Aorta (tissue), 5 donors: ENCODE measurements at places on chromosomes 4 and X. TPM values are rescaled to one million over a fixed set of nuclear protein-coding genes. Genes with fewer than 3 reads are reported as not detected.

- no peak for DNase-seq
Observed at GRCh38 chrX:151419782-151420181, 22.8 kb downstream of the VMA21 start.

DNA sequence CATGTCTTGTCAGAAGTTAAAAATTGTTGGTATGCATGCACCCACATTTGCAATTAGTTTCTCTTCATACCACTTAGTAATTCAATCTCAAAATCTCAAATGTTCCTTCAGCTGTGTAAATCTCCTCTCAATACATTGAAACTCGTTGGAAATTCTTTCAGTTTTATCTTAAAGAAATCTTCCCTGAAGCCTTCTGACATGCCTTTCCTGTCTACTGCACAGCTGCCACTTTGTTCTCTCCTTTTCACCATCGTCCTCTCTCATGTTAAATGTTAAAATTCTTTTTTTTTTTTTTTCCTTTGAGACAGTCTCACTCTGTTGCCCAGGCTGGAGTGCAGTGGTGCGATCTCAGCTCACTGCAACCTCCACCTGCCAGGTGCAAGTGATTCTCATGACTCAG is 30.9 kb downstream of the MCUB start:
- DNase-seq, result no peak

DNA sequence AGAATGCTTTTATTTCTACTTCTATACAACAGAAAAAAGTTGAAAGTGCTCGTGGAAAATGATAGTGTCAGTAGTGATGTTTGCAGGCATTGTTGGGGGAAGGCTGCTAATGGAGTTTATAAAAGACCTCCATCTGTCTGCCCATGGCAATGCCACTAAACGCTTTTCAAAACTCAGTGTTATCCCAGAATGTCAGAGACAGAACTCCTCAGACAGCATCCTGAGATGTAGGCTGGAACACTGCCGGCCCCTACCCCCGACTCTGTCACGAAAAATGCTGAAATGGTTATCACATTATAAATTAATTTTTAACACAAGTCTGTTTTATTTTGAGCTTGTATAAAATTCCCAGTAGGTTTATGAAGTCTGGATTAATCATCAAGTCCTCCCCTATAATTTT is 128.9 kb downstream of the HS3ST1 start:
- no peak for DNase-seq

DCAF4L1 gene
- 0.48 TPM for total RNA-seq

DNA sequence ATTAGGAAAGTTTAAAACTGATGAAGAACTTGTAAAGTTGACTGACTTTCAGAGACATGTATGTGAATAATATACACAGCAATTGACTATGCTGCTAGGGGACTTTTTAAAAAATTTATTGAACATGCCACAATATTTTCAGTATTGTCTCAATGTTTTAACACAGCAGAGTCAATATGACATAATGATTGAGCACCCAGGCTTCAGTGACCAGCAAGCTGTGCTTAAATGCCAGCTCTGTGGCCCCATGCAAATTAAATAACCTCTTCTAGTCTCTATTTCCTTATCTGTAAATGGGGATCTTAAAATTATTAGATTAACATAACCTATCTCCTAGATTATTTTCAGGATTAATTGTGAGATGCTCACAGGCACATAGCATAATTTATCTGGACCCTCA is 56.8 kb upstream of the TXK start:
- no peak for DNase-seq

PAGE5 gene
- not detected for total RNA-seq

DNA sequence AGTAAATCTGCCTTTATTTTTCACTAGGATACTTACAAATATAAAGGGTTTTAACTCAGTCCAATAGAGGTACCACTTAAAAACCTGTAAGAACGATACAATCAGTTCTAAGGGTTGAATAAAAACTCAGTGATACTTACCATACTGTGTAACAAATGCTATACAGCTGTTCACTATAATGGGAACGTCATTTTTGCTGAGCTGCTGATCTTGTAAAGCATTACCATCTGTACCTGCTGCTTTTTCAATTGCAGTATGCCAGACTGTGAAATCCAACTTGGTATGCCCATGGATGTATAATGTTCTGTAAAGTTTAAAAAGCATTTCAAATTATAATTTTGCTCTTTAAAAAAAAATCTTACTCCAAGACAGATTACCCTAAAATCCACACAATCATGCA is 111.2 kb downstream of the ARAP2 start:
- DNase-seq, result no peak

- DNase-seq, result no peak
Observed at GRCh38 chr4:110122201-110122600, 76.2 kb downstream of the ELOVL6 start.

- no peak for DNase-seq
Observed at GRCh38 chr4:93749292-93749761, 79.2 kb upstream of the ATOH1 start.

DNA sequence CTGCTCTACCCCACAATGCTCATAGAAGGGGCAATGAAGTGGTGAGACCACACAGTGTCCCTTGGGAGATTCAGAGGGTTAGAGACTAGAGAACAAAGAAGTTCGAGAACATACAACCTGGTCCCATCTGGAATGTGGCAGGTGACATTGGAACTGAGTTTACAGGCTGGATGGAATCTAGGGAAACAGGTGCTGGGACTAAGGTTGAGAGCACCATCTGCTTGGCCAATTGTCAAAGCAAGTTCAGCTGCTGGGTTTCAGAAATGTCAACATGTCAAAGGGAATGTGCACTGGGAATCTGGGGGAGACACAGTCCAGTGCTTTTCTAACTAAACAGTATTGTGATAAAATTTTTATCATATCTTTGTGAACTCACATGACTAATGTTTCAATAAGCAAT is 15.9 kb upstream of the FAM13A start:
- no peak for DNase-seq

- no peak for DNase-seq
Observed at GRCh38 chrX:39900777-39901170, 197.0 kb downstream of the BCOR start.

- DNase-seq, result no peak
Observed at GRCh38 chr4:186666252-186666651, 57.4 kb downstream of the FAT1 start.

OPRPN gene
- total RNA-seq, result not detected

- DNase-seq, result no peak
Observed at GRCh38 chr4:111780965-111781364, 364.3 kb upstream of the FAM241A start.

- DNase-seq, result no peak
Observed at GRCh38 chrX:118534716-118535493, 39.3 kb downstream of the DOCK11 start.

- DNase-seq, result no peak
Observed at GRCh38 chr4:1019729-1020470, 8.5 kb downstream of the FGFRL1 start.

CDKN2AIP gene
- total RNA-seq, result 12.0 TPM

- peak; percentile 73 for DNase-seq
Observed at GRCh38 chr4:2787230-2788100, 5.4 kb upstream of the SH3BP2 start.

SLC39A8 gene
- 16.5 TPM for total RNA-seq

PGAM4 gene
- not detected for total RNA-seq

DNA sequence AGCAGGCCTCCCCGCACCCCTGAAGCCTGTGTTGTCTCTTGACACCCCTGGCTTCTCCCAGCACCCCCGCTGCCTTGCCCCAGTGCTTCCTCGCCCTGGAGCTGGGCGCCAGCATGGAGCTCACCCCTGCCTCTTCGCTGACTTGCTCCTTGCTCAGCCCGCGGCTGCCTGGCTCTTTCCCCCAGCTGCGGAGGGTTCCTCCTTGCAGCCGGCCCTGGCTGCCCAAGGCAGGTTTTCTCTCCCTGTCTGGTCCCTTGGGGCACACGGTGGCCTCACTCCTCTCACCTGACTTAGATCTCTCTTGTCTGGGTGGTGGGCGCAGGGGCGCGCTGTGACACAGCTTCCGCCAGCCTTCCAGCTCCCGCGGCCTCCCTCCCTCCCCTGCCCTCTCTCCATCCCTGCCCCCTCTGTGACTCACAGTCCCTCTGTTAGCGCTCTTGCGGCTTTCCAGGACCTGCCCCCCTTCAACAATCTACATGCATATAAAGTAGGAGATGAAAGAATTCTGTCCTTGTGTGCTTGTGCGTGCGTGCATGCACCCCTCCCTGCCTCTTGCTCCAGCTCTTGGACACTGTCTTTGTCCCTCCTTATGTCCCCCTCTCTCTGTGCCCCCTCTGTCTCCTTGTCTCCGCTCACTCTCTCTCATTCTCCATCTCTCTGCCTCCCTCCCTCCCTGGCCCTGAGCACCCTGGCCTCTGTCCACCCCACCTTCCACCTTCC is 2.2 kb downstream of the PLXNB3 start:
- peak; percentile 52 for DNase-seq

NFKB1 gene
- 39.8 TPM for total RNA-seq

DNA sequence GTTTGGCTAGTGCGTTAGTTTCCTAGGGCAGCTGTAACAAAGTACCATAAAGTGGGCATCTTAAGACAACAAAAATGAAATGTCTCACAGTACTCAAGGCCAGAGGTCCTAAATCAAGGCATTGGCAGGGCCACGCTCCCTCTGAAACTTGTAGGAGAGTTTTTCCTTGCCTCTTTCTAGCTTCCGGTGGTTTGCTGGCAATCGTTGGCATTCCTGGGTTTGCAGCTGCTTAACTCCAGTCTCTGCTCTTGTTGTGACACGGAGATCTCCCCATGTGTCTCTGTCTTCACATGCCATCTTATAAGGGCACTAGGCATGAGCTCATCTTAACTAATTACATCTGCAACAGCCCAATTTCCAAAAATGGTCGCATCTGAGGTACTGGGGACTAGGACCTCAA is 362.0 kb upstream of the BOD1L1 start:
- peak; percentile 48 for DNase-seq

NUDT11 gene
- 2.1 TPM for total RNA-seq

DNA sequence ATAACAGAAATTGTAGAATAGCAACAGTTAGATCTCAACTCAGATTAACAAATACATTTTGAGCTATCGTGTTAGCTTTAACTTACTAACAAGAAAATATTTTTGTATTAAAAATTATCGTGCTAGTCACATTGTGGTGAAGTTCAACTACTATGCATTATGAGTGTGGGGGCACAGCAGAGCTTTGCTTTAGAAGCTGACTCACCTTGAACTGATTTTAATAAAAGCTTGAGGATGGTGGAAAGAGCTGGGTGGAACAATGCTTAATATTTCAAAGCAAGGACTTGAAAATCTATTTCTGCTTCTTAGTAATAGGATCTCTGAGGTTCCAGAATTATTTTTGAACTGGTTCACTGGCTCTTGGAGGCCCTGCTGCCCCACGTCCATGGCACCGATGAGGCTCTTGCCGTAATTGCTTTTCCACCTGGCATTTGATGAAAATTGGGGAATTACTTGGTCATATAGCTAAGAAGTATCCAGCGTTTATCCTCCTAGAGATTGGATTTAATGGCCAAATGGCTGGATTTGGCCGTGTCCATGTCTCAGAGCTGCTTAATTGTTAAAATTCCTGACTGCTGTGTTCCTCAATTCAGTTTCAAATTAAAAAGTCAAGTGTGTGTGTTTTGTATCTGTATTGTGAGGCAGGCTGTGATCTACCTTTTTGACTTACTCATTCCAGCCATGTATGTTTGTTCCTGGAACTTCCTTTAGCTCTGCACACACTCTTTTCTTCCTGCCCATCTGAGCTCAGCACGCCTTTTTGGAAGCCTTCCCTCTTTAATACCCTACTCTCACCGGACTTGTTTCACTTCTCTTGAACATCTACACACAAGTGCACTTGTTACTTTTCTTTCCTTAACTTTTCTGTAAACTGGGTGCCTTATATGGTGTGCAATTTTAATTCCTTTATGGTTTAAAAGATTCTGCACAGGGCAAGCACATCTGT is 66.6 kb upstream of the LIMCH1 start:
- DNase-seq, result no peak

DNA sequence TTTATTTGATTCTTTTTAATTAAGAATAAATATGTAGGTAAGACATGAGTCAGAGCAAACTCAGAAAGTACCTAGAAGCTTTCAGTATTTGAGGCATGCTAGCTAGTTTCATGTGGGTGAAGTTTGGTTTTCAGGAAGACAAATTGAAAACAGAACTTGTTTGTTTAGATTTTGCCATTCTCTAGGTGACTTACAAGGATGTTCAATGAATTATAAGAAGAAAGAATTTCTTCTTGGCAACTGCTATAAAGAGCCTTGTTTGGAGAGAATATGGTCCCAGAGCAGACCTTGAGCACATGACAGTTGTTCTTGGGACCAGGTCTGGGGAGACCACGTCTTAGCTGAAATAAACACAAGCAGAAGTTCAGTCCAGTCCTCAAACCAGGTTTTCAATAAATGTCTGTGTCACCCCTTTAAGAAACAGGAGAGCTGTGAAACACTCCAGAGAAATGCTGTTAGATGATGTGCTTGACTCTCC is 38.0 kb upstream of the IL21 start:
- no peak for DNase-seq

EVC gene
- total RNA-seq, result 58.2 TPM

GRCh38 chr4:83498187-83498586 is 13.3 kb upstream of the ABRAXAS1 start:
- no peak for DNase-seq

TMEM31 gene
- not detected for total RNA-seq

DNA sequence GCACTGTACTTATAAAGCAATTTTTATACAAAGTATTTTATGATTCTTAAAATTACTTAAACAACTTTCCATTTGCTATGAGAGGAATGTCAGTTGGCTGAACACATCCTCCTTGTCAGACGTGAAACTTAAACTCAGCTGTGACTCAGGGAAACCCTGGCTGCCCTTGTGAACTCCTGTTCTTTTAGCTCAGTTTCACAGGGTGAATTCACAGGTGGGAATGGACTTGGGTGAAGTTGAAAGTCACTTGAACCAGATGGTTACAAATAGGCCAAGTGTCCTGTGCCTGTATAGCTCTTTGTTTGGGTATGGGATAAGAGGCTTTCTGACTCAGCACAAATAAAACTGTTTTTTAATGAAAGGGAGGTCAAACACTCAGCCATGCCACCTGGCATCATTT is 67.4 kb upstream of the FAM47B start:
- no peak for DNase-seq

DNA sequence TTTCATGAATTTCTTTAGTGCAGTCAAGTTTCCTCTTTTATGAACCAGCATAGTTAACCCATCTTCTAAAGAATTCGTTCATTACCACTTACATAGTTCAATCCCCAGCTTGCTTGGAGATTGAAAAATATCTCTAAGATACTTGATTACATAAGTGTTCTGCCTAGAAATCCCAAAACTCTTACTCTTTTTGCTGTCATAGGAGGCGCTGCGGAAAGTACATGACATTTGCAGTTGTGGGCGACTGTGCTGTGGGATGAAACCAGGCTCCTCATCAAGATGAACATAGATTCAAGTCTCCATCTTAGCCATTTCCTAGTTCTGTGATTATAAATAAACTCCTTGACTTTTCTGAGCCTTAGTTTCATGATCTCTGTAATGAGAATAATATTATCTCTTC is 107.1 kb upstream of the SORBS2 start:
- DNase-seq, result no peak

GRCh38 chr4:144732584-144733428 is 86.8 kb downstream of the HHIP start:
- DNase-seq, result no peak
